PC-9 (cell line): ENCODE measurements at places on chromosomes 12 and 14. TPM values are rescaled to one million over a fixed set of nuclear protein-coding genes. Genes with fewer than 3 reads are reported as not detected.

GRCh38 chr12:131988054-131988796, 38.5 kb downstream of the EP400 start:
- no peak overlapping the region for H3K4me3 ChIP-seq
- DNase-seq: no peak
- no peaks in the 10 kb centered on the region for H3K27me3 ChIP-seq
- H3K36me3 ChIP-seq: peaks cover 30% of the 10 kb centered on the region; the same call in 1 of the 2 replicates

SRRM4 gene
- total RNA-seq: not detected in 2 replicates

- H3K36me3 ChIP-seq: 0 out of 2 replicates have a peak, but pooled peaks cover 3% of the 10 kb centered on the region
- no peaks in the 10 kb centered on the region for H3K27me3 ChIP-seq
- H3K4me1 ChIP-seq: peaks cover 9% of the 10 kb centered on the region
- H3K27ac ChIP-seq: no peak overlapping the region
- H3K4me3 ChIP-seq: no peak overlapping the region
- DNase-seq: no peak
Observed at GRCh38 chr12:32885831-32886230, 10.7 kb downstream of the PKP2 start.

GRCh38 chr12:38137716-38138115, 178.9 kb upstream of the ALG10B start:
- no peaks in the 10 kb centered on the region for H3K27me3 ChIP-seq
- DNase-seq: no peak
- H3K4me1 ChIP-seq: peaks cover 14% of the 10 kb centered on the region
- no peaks in the 10 kb centered on the region for H3K36me3 ChIP-seq
- H3K27ac ChIP-seq: no peak overlapping the region

DNA sequence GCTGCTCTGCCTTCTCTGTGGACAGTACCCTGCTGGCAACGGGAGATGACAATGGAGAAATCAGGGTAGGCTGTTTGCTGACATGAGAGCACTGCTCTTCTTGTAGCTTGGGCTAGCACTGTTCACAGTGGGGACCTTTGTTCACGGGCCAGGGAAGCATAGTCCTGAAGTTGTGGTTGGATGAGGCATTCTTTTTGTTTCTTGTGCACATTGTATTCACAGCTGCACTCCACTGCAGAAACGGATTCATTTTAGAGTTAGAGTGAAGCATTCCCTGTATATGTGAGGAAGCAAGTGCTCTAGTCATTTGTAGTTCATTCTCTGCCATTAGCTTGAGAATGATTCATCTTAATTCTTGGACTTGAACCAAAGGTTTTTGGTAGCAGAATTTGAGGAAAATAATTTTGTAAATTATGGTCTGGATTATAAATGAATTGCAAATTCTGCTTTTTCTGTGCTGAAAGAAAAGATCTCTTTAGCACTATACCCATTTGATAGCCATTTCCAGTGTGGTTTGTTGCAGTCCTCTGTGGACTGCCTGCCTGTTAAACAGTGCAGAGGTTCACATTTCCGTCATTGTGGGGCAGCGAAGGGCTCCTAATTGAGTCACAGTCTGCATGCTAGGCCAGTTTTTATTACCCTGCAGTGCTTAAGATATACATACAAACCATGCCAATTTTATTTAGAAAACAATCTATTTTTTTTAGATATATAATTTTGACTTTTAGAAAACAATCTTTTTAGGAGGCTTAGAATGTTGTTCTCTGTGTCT, 80.6 kb downstream of the APAF1 start:
- H3K27me3 ChIP-seq: no peaks in the 10 kb centered on the region
- no peak overlapping the region for H3K27ac ChIP-seq
- no peak for DNase-seq
- H3K36me3 ChIP-seq: no peaks in the 10 kb centered on the region
- H3K4me3 ChIP-seq: no peak overlapping the region

- no peak overlapping the region for H3K27ac ChIP-seq
- no peak overlapping the region for H3K4me3 ChIP-seq
- no peak for DNase-seq
- H3K36me3 ChIP-seq: peaks cover 62% of the 10 kb centered on the region
- no peaks in the 10 kb centered on the region for H3K27me3 ChIP-seq
- no peaks in the 10 kb centered on the region for H3K4me1 ChIP-seq
Observed at GRCh38 chr14:103501921-103502669, 20.5 kb downstream of the CKB start.
